Ecto neural progenitor cell (in vitro differentiated cells): ENCODE measurements at places on chromosomes 12 and 14.

DNA sequence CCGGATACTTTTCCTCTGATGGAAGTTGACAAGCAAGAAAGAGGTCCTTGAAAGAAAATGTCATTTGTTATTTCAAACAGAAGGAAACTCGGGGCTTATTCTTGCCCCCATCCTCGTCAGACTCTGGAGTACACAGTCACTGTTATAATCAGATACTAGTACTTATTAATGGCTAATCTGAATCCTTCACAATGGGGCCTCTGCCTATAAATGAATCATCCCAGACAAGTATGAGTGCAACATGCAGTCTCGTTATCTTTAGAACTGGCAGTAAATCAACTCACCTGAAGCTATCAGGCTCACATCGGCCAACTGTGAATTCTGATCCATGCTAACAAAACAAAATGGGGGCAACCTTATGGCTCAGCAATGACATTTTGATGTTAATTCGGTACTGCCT, 216.7 kb downstream of the GRIN2B start:
- DNase-seq, result no peak

DNA sequence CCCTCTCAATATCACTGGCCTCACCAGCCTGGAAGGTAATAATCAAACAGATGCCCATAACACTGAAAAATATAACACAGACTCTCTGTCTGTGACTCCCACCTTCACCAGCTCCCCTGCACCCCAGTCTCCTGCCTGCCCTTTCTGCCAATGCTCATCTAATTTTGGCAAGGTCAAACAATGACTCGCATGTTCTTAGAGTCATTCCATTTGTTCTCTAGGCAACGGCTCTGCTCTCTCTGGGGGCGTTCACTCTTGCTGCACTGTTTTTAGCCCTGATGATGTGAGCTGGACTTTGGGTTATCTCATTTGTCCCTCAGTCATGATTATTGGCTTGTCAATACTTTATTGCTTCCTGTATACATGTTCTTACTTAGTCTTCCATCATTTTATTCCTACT, 691.8 kb downstream of the FLRT2 start:
- no peak for DNase-seq

- no peak for DNase-seq
These were observed 6.0 kb downstream of the PHETA1 start for GRCh38 chr12:111362687-111363475.

DNA sequence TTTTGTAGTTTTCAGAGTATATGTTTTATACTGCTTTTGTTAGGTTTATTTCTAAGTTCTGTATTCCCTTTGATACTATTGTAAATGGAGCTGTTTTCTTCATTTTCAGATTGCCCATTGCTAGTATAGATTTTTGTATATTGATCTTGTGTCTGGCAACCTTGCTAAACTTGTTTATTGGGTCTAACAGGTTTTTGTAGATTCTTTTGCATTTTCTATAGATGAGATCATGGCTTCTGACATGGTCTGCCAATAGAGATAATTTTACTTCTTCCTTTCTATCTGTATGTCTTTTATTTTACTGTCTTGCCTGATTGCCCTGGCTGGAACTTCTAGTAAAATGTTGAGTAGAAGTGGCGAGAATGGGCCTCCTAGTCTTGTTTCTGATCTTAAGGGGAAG, 40.3 kb downstream of the ANKRD9 start:
- DNase-seq, result no peak
